ENCODE measurements at places on chromosomes 5 and 9. TPM values are rescaled to one million over a fixed set of nuclear protein-coding genes. Genes with fewer than 3 reads are reported as not detected.

Gene HEXB
- 168 TPM for total RNA-seq

Gene F12
- total RNA-seq: not detected

- no peak for DNase-seq
Measured at GRCh38 chr9:135504262-135505243, 4.1 kb downstream of the MRPS2 start.

DNA sequence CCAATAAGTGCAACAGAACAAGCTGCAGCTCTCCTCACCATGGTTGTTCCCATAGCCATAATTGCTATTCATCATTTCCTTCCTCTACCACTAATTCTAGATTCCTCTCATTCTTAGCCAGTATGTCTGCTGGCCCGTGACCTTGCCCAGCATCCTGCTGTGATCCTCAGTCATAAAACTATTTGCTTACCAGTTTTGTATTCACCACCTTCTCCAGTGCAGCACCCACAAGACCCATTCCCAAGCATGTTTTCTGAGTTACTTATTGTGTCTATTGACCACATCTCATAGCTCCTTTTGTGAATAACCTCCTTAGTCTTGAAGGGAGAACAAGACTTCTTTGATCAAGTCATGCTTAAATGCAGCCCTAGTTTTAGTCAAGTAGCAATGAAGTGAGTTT is 488.0 kb upstream of the CTNND2 start:
- DNase-seq: no peak

- no peak for DNase-seq
Measured at GRCh38 chr5:102931085-102931725, 176.1 kb downstream of the PAM start.

GRCh38 chr9:105686936-105687335 is 7.4 kb upstream of the TMEM38B start:
- DNase-seq: no peak

DNA sequence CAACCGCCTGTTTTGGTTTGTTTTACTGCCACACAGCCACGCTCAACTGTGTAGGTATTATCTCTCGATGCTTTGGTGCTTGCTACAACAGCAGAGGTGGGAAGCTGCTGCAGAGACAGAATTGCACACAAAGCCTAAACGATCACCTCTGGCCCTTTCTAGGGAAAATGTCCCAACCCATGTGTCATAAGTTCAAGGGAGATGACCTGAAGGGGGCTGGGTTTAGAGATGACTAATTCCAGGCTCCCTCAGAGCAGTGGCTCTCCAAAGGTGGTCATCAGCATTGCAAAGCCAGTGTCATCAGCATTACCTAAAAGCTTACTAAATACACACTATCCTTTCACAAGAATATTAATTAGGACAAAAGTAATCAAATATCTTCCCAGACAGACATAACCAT is 10.9 kb downstream of the ZNF622 start:
- DNase-seq: no peak

GRCh38 chr5:3025392-3025791 is 273.9 kb upstream of the IRX2 start:
- peak; percentile 67 for DNase-seq

DNA sequence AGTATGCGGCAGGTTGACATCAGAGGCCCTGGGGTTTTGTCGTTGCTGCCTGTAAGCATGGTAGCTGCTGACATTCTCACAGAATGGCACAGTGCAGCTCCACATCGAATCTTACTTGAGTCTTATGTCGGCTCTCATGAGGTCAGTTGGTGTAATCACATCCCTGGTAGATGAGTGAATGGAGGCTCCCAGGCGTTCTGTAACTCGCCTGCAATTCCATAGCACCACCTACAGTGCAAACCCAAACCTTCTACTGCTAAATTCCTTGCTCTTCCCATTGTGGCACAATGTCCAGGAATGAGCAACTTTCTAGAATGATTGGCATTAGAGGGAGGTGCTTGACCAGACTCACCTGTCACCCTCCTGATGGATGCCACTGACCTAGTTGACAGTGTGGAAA is 578.4 kb downstream of the CCDC171 start:
- no peak for DNase-seq

DNA sequence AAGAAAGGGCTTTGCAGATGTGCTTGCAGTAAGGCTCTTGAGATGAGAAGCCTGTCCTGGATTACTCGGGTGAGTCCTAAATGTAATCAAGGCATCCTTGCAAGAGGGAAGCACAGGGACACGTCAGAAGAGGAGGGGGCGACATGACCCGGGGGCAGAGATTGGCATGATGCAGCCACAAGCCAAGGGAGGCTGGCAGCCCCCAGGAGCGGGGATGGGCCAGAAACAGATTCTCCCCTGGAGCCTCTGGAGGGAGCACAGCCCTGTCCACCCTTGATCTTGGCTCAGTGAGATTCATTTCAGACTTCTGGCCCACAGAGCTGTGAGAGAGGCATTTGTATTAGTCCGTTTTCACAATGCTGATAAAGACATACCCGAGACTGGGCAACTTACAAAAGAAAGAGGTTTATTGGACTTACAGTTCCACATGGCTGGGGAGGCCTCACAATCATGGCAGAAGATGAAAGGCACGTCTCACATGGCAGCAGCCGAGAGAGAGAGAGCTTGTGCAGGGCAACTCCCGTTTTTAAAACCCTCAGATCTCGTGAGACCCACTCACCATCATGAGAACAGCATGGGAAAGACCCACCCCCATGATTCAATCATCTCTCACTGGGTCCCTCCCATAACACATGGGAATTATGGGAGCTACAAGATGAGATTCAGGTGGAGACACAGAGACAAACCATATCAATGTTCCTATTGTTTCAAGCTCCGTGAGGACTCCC is 76.1 kb downstream of the ADAMTS2 start:
- peak; percentile 87 for DNase-seq

Data from mesenteric fat pad (tissue), 1 donor.